ENCODE measurements at places on chromosomes 4 and X. TPM values are rescaled to one million over a fixed set of nuclear protein-coding genes. Genes with fewer than 3 reads are reported as not detected.

MAGEB5 gene
- total RNA-seq: not detected

CENPVL2 gene
- not detected for total RNA-seq

TMEM255A gene
- not detected for total RNA-seq

USP27X gene
- total RNA-seq: 3.0 TPM

- no peak for DNase-seq
Observed at GRCh38 chrX:121160987-121161386, 113.6 kb downstream of the GLUD2 start.

- no peak for DNase-seq
Observed at GRCh38 chr4:85498068-85498733, 23.3 kb downstream of the ARHGAP24 start.

GRCh38 chrX:2658585-2659292 is 32.4 kb upstream of the CD99 start:
- DNase-seq: no peak

DNA sequence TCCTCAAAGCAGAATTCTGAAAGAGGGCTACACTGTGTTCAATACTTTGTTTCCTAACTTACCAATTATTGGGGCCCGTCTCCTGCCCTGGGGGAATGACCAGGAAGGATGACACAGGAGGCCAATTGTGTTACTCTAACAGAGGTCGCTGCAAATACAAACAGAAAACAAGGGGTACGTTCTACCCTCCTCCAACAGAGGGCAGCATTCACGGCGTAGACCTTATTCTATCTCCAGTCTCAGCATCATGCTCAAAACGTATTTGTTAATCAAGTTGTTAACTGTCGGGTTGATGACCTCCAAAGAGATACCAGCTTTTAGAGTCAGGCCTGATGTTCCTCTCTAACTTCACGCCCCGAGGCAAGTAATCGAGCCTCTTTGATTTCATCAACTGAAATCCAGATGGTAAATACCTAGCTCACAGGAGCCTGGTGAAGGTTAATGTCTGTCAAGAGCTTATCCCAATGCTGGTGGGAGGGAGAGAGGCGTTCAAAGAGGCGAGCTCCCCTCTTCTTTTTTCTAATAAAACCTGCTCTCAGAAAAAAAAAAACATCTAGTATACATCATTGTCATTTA is 181.0 kb upstream of the KCNIP4 start:
- DNase-seq: no peak

- peak; percentile 45 for DNase-seq
Observed at GRCh38 chrX:109384699-109385098, 97.2 kb downstream of the GUCY2F start.

DNA sequence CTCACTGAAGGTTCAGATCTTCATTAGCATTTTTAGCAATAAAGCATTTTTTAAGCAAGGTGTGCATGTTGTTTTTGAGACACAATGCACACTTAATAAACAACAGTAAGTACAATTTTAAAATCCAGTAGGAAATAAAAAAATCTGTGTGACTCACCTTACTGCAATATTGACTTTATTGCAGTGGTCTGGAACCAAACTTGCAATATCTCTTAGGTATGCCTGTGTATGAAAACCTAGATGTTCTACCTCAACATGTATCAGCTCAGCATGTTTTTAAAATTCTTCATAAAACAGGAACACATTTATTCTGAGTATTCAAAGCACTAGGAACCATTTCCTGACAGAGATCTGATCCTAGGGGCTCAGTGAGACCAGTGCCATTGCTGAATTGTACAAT is 26.7 kb downstream of the NR0B1 start:
- DNase-seq: no peak

GRCh38 chrX:47218920-47219815 is 687 bp downstream of the CDK16 start:
- no peak for DNase-seq

All from dermis microvascular lymphatic vessel endothelial cell (primary cell).